ENCODE measurements at places on chromosomes 11 and 22. TPM values are rescaled to one million over a fixed set of nuclear protein-coding genes. Genes with fewer than 3 reads are reported as not detected.

Gene PUS3
- total RNA-seq = 9.9 TPM

Gene OR8D2
- not detected for total RNA-seq

Gene PKDREJ
- total RNA-seq = not detected

Gene ADM
- total RNA-seq = 12.8 TPM

Gene DEFB131B
- total RNA-seq = not detected

Gene MS4A3
- not detected for total RNA-seq

Gene ZNF280A
- total RNA-seq = not detected

GRCh38 chr11:29019960-29020683, 911.9 kb downstream of the METTL15 start:
- no peaks in the 10 kb centered on the region for H3K36me3 ChIP-seq
- H3K27me3 ChIP-seq = no peaks in the 10 kb centered on the region
- DNase-seq = no peak
- H3K4me3 ChIP-seq = no peak overlapping the region
- peaks cover 8% of the 10 kb centered on the region for H3K4me1 ChIP-seq

- peaks cover 18% of the 10 kb centered on the region for H3K4me1 ChIP-seq
- no peaks in the 10 kb centered on the region for H3K36me3 ChIP-seq
- no peak overlapping the region for H3K27ac ChIP-seq
- H3K27me3 ChIP-seq = no peaks in the 10 kb centered on the region
Observed at GRCh38 chr11:27291954-27292636, 70.9 kb downstream of the CCDC34 start.

DNA sequence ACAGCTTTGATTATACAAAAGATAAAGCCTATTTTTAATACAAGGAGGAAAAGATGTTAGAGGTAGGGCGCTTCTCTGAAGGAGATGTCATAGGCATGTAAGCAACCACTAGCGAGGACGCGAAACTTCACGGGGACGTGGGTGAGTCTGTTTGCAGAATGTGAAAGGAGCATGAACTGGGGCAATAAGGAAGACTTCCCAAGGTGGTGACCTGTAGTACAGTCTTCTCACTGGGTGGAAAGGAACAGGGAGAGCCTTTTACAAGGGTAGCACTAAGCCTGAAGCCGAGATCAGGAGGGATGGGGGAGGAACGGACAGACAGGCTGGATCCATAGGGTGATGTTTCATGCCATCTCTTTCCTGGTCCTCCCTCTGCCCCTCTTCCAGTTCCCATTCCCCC, 10.0 kb upstream of the MICAL2 start:
- H3K4me1 ChIP-seq = peaks cover 2% of the 10 kb centered on the region
- no peak overlapping the region for H3K27ac ChIP-seq
- H3K36me3 ChIP-seq = no peaks in the 10 kb centered on the region

GRCh38 chr11:19168090-19168489, 33.7 kb downstream of the CSRP3 start:
- no peaks in the 10 kb centered on the region for H3K27me3 ChIP-seq
- H3K4me1 ChIP-seq = no peaks in the 10 kb centered on the region
- DNase-seq = no peak
- no peak overlapping the region for H3K27ac ChIP-seq

GRCh38 chr22:24465975-24466374, 29.2 kb upstream of the UPB1 start:
- no peaks in the 10 kb centered on the region for H3K36me3 ChIP-seq
- no peaks in the 10 kb centered on the region for H3K27me3 ChIP-seq
- H3K27ac ChIP-seq = peak overlapping the region; percentile 88
- peaks cover 28% of the 10 kb centered on the region for H3K4me1 ChIP-seq
- no peak for DNase-seq

GRCh38 chr11:120256178-120256577, 16.2 kb downstream of the POU2F3 start:
- H3K4me1 ChIP-seq = peaks cover 12% of the 10 kb centered on the region
- no peak overlapping the region for H3K27ac ChIP-seq
- no peak for DNase-seq
- H3K4me3 ChIP-seq = no peak overlapping the region
- H3K27me3 ChIP-seq = peaks cover 67% of the 10 kb centered on the region

DNA sequence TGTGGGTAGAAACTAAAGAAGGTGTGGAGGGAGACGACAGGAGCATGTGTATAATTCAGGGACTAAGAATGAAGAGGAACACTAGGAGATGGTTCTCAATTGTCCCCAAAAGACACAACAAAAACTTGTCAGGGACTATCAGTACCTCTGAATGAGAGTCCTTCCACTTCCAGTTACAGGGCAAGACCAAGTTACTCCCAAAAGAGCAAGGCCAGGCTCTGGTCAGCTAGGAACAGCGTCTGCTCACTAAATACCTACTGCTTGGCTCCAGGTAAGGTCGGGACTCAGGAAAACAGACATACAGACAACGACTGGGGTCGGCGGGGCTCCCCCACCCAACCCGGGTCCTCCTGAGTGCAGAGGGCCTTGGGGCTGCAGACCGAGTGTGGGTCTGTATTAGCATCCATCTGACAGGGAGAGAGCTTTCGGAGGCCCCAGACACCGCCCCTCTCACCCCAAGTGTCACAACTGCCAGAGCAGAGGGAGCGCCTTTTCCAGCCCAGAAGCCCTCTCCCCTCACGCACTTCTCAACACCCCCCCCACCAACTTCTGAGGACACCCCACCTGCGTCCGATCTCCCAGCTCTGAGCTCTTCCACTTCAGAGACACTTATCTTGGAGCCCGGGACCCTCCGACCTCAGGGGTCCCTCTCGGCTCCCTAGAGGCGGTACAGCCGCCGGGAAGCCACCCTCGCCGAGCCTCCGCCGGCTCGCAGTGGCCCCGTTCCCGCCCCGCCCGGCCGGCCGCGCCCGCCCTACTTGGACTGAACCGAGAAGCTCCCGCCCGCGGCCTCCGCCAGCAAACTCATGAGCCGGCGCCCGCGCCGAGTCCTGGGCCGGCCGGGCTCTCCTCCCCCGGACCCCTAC, 522 bp downstream of the RHOG start:
- H3K36me3 ChIP-seq = no peaks in the 10 kb centered on the region
- DNase-seq = no peak
- no peaks in the 10 kb centered on the region for H3K27me3 ChIP-seq
- peak overlapping the region; percentile 78 for H3K4me3 ChIP-seq

GRCh38 chr22:44473580-44473979, 24.5 kb downstream of the RTL6 start:
- peaks cover 6% of the 10 kb centered on the region for H3K4me1 ChIP-seq
- H3K36me3 ChIP-seq = peaks cover 6% of the 10 kb centered on the region
- DNase-seq = no peak
- no peak overlapping the region for H3K4me3 ChIP-seq
- peaks cover 11% of the 10 kb centered on the region for H3K27me3 ChIP-seq

DNA sequence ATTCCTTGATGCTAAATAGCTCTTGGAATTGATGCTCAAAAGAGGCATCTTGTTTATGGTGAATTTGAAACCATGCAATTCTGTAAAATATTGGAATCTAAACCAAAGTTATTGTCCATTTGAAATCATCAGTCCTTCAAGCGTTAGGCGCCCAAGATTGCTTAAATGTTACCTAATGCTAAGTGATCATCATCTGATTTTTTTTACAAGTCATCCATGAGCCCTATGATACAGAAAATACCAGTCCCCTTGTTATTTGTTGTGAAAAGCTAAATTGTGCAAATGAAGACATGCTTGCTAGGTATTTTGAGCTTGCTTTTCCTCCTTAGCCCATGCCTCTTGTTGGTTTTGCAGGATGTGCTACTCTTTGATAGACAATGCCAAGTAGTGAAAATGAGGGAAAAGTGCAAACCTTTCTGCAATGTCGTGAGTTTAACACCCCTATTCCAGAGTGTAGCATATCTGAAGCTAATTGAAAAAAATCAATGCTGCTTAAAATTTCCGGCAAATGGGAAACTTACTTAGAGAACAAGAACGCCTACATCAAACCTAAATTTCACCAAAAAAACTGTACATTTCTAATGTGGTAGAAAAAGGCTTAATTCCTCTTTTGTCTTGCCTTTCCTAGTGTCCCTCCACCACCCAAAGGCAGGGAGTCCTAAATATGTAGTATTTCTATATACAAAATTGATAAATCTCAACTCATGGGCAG, 1.9 kb downstream of the GRK3 start:
- no peak for DNase-seq
- H3K36me3 ChIP-seq = no peaks in the 10 kb centered on the region
- peaks cover 3% of the 10 kb centered on the region for H3K27me3 ChIP-seq
- no peak overlapping the region for H3K27ac ChIP-seq
- H3K4me3 ChIP-seq = peak overlapping the region; percentile 84

DNA sequence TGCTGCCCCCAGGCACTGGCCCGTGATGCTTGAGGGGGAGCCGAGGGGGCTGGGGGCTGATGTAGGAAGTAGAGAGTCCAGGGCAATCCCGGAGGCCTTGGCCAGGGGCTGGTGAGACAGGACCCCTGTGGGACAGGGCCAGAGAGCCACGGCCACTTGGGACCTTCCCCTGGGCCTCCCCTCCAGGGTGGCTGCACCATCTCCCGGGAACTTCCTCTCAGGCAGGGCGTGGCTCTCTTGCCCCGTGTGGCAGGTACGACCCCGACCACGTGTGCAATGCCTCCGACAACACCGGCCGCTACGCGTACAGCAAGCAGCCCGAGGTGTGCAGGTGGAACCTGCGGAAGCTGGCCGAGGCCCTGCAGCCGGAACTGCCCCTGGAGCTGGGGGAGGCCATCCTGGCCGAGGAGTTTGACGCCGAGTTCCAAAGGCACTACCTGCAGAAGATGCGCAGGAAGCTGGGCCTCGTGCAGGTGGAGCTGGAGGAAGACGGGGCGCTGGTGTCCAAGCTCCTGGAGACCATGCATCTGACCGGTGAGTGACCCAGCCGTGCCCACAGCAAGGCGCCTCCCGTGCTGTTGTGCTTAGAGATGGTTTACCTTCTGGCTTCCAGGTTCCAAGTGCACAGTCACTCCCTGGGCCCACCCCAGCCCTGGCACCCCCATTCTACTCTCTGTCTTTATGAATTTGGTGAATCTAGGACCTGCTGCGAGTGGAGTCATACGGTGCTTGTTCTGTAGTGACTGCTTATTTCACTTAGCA, 9.7 kb downstream of the SELENOO start:
- no peaks in the 10 kb centered on the region for H3K27me3 ChIP-seq
- H3K36me3 ChIP-seq = peaks cover 39% of the 10 kb centered on the region
- no peaks in the 10 kb centered on the region for H3K4me1 ChIP-seq
- no peak overlapping the region for H3K27ac ChIP-seq
- no peak overlapping the region for H3K4me3 ChIP-seq
- no peak for DNase-seq
